Fibroblast of skin of left biceps (primary cell): ENCODE measurements at places on chromosomes 3 and 15.

GRCh38 chr15:63234451-63234870 lies 42.9 kb upstream of the APH1B start:
- DNase-seq, result no peak

DNA sequence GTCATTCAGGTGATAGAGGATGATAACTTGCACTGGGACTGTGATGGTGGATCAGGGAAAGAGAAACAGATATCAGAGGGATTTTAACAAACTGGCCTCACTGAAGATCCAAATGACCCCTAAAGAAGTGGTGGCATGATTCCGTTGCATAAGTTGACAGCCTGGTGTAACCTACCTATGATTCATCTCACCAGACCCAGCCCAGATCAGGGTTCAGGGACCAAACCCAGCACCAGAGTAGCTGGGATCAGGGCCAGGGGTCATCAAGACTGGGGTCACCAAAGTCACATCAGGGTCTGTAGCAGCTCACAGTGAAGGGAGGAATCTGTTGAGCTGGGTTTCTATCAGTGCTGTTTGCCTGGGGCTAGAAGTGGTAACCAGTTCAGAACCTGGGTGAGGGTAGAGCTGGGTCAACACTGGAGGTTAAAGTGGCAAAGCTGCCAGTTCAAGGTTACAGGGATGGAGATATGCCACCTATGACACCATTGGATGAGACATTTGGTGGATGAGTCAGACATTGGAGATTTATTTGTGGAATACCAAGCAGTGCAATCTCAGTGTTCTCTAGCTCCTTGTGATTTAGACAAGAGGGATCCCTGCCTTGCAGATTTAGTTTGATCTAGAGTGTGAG lies 35.9 kb downstream of the CASR start:
- DNase-seq, result no peak

- DNase-seq, result no peak
These were observed 49.8 kb downstream of the IQSEC1 start for GRCh38 chr3:13023235-13023970.

GRCh38 chr3:12005951-12006625 lies 1.9 kb downstream of the SYN2 start:
- DNase-seq, result no peak

- no peak for DNase-seq
These were observed 69.8 kb downstream of the SQOR start for GRCh38 chr15:45704329-45705249.

DNA sequence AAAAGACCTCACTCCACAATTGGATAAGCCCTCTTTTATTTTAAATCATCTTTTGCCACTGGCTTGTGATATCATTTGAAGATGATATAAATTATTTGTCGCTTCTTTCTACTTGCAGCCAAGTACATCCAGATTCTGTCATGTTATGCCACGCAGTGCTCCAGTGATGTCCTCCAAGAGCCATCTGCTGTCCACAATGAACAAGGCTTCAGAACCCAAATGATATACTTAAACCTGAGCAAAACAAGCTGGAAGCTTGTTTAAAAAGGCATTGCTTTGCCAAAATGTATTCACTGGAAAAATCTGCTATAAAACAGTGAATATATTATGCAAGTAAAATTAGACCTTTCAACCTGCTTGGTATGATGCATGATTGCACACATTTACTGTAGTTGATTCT lies 58.8 kb upstream of the ARL6 start:
- no peak for DNase-seq

DNA sequence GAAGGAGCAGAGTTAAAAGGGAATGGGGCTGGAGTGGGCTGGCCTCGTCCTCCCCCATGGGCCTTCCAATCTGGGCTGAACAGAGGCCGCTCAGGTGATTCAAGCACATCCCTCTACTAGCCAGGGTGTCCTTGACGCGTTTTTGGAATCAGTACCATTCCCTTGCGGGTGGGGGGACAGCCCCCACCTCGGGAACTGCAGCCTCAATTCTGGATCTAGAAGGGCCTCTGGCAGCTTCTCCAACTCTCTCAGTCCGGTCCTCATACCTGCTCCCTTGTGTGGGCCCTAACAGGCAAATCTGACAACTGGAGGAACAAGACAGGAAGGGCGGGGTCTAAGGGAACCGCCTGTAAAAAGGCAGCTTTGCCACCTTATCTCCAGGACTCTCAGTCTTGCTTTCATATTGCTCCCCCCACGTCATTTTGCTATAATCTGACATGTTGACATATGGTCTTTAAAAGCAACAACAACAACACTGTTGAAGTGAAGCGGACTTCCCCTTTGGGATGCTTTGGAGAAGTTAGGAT lies 802 bp upstream of the CHRNB4 start:
- no peak for DNase-seq

- no peak for DNase-seq
These were observed 110.5 kb upstream of the GAP43 start for GRCh38 chr3:115512565-115513415.

DNA sequence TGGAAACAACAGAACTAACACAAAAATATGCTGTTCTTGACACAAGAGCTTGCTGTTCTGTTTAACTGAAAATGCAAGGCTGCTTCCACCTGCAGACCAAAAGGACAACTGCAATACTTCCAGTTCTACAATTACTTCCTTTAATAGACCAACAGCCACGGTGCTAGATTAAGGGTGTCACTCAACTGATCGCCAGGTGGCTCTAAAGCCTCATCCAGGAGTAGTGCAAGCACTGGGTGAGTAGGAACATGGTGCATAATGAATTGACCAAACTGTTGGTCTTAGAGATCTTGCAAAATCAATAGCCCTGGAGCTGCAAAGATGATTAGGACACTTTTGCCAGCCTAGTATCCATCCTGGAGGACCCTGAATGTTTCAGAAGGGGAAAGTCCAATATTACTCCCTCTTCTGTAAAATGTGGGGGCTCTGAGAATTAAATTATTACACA lies 3.6 kb upstream of the CLDN16 start:
- DNase-seq, result no peak

DNA sequence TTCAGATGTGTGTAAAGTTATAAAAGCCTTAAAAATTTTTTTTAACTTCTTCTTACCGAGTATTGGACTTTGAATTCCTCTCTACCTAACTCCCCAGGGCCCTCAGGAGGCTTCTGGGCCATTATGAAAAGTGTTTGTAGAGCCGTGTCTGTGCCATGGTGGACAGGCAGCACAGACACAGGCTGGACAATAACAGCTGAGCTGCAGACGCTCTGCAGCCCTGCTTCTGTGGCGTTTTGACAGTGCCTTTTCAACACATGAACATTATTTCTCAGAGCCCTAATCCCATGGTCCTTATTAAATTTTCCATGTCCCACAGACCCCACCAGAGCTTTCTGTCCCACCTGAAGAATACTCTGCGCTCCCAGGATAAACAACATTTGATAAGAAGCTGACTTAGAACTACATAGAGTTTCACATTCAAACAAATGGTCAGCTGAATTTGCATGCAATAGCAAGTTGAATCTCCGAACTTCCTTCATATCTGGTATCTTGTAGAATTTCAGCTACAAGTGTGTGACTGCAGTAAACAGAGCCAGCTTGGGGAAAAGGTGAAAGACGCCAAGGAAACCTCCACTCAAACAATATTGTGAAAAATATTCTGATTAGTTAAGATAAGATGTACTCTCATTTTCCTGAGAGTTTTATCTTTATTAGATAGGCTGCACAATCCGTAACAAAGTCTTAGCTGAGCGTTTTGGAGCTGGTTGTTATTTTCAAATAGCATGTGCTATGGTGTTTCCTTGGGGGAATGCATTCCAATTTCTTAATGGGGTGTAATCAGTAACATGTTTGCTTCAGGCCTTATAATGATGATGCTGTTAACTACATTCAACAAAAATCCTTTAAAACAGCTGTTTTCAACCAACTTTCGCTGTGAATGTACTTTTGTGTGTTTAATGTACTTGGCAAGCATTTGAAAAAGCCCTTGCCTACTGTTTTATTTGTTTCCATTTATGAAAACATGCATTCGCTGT lies 378.2 kb downstream of the MECOM start:
- DNase-seq, result no peak

DNA sequence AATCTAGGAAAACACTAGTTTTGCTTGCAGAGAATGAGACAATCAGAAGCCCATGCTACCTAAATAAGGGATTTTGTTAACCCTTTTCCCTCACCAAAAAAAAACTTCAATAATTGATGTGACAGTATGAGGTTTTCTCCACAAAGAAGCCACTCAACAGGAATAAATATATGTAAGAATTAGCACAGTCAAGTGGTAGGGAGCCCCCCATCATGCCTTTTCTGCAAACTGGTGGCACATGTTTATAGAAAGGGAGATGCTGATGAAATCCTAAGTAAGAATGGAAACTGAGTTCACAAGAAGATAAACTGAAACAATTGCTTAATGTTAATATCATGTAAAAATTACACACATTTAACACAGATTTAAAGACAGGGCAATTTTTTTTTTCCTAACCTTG lies 51.0 kb downstream of the PHC3 start:
- DNase-seq, result no peak

- no peak for DNase-seq
These were observed 136.5 kb downstream of the MAP2K5 start for GRCh38 chr15:67678993-67679392.

DNA sequence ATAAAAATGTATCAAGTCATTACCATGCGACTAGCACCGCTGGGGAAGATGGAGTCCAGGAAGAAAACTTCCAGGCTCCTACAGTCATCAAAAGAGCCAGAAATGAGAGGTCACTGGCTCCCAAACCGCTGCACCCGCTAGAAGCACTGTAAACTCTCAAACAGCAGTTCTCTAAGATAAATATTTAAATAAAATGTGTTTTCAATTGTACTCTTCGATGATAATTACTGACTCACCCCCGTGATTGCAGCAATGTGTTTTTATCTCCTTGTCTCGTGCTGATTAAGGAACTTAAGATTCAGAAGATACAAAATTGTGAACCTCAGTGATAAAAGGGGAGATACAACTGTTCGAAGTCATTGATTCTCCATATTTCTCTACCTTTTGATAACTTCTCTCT lies 45.8 kb upstream of the FOXP1 start:
- peak; percentile 80 for DNase-seq
